ENCODE measurements at places on chromosomes 1 and 21.

- DNase-seq, result no peak
Measured at GRCh38 chr21:42068592-42068991, 2.5 kb upstream of the UMODL1 start.

DNA sequence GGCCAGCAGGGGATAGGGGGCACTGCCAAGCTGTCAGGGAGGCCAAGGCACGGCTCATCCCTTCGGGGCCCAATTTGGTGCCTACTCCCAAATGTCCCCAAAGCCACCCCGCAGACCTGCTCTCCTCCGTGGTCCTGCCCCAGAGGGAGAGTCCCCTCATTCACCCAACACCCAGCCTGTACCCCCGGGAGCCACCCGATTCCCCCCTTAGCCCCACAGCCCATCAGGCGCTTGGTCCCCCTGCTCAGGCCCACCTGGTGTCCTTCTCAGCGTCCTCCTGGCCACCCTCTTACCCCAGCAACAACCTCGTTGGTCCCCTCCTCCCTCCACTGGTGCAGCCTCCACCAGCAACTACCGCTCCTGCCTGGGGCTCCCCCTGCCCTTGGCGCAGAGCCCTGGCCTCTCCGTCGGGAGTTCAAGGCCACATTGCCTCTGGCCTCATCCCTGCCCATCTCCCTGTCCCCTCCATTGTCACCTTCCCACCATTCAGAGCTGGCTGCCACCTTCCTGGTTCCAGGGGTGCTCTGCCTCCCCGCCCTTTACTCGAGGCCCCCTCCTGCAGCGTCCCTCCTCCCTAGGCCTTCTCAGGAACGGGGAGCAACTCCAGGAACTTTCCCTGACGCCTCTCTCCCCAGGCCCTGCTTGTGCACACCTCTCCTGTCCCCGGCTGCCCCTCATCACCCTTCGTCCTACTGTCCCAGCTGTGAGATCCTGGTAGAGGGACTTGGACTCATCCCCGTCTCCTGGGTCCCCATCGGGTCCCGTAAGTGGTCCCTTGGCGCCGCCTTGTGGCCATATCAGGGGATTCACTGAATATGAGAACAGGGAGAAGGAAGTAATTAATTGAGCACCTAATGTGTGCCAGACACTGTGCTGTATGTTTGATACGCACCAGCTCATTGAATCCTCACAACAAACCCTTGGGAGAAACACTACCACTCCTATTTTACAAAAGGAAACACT is 73.9 kb downstream of the RAP1GAP start:
- no peak for DNase-seq

DNA sequence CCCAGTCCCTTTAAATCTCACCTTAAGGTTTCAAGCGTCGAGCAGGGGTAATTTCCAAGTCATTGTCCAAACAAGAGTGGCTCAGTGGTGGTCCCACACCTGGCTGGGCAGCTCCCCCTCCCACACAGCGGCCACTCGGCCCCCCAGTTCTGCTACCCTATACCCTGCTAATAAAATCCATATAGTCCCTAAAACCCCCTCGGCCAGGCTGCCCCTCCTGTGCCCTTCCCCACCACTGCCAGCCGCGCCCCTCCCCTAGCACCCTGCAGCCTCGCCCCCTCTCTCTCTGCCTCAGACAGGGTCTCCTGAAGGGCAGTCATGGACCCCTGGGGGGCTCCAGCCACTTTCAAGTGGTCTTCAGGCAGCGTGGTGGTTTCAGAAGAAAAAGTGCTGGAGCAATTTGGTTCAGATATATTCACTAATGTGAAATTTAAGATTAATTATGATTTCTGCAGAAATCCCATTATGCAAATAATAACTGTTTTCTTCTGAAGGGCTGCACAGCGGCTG is 34.2 kb upstream of the TTC34 start:
- DNase-seq, result no peak

- peak; percentile 29 for DNase-seq
Measured at GRCh38 chr1:175146529-175147213, 45.9 kb downstream of the KIAA0040 start.

DNA sequence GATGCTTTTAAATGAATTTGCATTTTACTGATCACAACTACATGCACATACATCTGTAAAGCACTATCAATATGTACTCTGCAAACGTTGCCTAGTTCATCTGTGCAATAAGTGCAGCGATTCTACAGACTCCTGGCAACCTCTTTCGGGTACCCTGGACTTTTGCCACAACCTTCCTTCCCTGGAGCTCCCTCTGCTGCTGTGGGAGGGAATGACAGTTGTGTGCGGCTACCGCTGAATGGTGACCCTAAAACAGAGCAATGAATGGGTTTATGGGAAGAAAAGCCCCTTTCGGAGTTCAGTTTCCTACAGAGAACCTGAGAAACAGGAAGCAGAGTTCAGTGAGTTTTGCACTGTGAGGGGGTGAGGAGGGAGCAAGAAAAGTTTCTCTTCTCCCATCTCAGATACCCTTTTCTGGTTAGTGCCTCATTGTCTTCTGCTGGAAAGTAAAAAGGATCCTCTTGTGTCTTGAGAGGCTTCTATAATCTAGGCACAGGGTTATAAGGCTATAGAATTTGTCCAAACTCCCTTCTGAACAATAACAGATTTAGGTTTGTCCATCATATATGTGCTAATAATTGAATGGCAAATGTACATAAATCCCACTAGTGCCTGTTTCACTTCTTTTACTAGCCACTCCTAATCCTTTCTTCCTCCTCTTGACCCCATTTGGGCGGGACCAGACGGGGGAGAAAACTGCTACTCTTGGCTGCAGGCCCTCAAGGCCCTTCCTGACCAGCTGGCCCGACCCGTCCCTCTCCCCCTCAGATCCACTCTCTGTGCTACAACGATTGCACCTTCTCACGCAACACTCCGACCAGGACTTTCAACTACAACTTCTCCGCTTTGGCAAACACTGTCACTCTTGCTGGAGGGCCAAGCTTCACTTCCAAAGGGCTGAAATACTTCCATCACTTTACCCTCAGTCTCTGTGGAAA is 19.8 kb upstream of the SARS1 start:
- no peak for DNase-seq

GRCh38 chr1:42318601-42319000 is 16.4 kb downstream of the FOXJ3 start:
- no peak for DNase-seq

DNA sequence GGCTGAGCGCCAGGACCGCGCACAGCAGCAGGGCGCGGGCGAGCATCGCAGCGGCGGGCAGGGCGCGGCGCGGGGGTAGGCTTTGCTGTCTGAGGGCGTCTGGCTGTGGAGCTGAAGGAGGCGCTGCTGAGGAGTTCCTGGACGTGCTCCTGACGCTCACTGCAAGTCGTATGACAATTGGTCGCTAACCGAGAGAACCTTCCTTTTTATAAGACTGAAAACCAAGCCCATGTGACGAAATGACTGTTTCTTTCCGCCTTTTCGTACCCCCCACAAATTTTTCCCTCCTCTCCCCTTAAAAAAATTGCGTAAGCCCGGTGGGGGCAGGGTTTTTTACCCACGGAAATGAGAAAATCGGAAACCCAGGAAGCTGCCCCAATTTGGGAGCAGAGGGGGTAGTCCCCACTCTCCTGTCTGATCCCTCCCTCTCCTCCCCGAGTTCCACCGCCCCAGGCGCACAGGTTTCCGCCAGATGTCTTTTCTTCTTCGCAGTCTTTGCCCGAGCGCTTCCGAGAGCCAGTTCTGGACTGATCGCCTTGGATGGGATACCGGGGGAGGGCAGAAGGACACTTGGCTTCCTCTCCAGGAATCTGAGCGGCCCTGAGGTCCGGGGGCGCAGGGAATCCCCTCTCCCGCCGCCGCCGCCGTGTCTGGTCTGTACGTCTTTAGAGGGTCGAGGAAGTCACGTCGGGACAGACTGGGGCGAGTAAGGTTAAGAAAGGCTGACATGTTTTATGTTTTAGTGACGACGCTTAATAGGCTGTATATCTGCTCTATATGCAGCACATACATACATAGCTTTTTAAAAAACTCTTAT is at the start of gene PTGS2:
Gene PTGS2, minus strand, starts transcription at position 179 of the 817 bp plus-strand sequence. Its CDS starts 133 bp downstream, at position 46.
- no peak for DNase-seq

DNA sequence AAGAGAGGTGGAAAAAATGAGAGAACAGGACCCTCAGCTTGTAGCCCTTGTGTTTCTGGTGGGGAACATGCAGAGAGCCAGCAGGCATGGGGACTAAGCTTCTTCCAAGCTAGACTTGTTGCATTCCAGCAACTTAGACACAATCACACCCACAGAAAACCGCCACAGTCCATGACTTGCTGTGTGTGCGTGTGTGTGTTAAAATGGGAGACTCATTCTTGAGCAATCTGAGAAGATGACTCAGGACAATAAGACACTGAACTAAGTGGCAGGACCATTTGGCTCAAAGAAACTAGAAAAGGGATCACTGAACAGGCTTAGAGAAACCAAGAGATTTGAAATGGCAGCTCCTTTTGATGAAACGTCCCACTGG is 78.0 kb downstream of the HLX start:
- DNase-seq, result no peak

DNA sequence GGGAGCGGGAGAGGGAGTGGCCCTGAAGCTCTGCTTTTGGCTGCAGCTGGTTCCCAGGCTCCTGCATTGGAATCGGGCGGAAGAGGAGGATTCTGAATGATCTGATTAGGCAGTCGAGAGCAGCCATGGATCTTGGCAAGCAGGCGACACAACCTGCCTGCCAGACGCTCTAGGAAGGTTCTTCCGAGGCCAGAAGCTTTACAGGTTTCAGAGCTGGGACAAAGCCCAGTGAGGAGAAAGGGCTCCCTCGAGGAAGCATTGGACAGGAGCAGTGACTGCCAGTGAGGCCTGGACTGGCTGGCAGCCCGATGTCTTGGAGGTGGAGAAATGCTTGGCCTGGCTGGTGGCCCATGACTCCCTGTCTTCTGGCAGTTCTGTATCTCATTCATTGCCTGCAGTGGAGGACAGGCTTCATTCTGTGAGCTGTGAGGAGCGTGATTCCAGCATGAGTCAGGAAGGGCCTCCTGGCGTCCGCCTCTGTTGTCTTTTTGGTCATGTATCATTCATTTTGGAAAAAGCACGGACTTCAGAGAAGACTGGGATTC is 132.7 kb upstream of the IPO9 start:
- no peak for DNase-seq
